ENCODE measurements at places on chromosomes 13 and 19. TPM values are rescaled to one million over a fixed set of nuclear protein-coding genes. Genes with fewer than 3 reads are reported as not detected.
A peak's percentile ranks its signal among the peaks of the same experiment; 100 is the strongest.

- DNase-seq: peak; percentile 70
These were observed 46.8 kb downstream of the COG3 start for GRCh38 chr13:45511310-45512097.

- DNase-seq: no peak
These were observed 12.6 kb downstream of the FBXO46 start for GRCh38 chr19:45717983-45718650.

DNA sequence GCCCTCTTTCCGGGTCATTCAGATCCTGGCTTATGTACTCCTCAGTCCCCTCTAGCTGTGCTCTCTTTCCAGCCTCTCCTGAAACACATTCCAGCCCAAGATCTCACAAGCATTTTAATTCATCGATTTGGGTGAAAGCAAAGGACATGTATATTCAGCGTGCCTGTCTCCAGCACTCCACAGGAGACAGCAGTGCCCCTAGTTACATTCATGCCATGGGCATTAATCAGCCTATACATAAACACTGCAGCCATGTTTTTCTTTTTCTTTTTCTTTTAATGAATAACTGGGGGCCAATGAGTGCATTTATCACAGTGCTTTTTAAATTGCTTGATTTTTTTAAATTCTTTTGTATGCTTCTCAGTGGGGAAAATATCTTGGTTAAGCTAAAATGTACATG lies 199.1 kb downstream of the DCT start:
- DNase-seq: no peak

- DNase-seq: no peak
These were observed 18.8 kb upstream of the ZNF607 start for GRCh38 chr19:37738371-37738770.

DNA sequence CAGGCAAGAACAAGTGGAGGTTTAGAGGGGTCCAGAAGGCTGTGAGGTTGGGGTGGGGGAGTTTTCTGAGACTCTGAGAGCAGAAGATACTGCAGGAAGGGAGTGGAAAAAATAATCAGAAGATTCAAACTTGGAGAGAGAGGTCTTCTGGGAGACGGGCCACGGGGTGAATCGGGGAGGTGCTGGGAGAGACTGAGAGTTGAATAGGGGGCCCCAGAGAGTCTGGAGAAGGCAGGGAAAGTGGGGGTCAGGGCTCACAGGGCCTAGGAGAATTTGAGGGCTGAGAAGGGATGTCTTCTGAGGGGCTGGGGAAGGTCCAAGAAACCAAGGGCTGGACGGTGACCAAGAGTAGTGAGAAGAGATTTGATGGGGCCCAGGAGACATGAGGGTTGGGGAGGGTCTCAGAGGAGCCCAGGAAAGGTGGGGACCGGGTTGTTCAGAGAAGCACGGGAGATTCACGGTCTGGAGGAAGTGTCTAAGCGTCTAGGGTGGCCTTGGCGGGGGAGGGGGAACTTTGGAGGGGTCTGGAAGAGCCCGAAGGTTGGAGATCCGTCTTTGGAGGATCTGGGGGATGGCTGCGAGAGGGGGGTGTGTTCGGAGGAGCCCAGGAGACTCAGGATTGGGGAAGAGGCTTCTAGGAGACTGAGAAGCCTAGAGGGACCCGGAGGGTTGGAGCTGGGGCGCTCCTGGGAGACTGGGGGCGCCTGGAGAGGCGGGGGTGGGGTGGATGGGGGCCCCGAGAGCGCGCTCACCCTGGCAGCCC lies 1.5 kb downstream of the KCNC3 start:
- no peak for DNase-seq

GRCh38 chr19:3477951-3478350 lies 2.4 kb downstream of the SMIM24 start:
- no peak for DNase-seq

DNA sequence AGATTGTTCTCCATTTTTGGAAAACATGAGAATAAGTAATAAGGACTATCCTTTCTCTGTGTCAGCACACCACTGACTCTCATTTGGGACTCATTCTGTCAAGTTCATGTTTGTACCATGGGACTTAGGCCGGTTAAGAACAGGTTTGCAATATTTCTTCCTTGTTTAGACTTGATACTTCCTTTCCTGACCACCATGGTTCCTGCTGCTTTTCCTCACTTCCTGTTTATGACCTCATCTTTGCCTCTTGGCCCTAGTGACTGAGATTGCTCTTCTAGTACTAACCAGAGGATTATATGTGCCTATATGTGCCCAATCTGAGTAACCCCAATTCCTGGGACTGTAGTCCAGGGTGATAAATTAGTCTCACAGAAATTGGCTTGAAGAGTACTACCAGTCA lies 32.5 kb upstream of the NDFIP2 start:
- DNase-seq: no peak

DNA sequence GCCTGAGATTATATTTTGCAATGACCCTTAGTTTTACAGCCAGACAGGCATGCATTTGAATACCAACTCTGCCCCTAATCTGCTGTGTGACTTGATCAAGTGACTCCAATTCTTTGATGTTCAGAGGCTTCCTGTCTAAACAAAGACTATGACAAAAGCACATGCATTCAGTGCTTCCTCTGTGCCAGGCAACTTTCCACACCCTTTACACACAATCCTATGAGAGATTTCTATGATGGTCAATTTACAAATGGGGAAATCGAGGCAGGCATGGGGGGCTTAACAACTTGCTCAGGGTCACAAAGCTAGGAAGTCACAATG lies 3.7 kb upstream of the LYPD3 start:
- DNase-seq: peak; percentile 22

DNA sequence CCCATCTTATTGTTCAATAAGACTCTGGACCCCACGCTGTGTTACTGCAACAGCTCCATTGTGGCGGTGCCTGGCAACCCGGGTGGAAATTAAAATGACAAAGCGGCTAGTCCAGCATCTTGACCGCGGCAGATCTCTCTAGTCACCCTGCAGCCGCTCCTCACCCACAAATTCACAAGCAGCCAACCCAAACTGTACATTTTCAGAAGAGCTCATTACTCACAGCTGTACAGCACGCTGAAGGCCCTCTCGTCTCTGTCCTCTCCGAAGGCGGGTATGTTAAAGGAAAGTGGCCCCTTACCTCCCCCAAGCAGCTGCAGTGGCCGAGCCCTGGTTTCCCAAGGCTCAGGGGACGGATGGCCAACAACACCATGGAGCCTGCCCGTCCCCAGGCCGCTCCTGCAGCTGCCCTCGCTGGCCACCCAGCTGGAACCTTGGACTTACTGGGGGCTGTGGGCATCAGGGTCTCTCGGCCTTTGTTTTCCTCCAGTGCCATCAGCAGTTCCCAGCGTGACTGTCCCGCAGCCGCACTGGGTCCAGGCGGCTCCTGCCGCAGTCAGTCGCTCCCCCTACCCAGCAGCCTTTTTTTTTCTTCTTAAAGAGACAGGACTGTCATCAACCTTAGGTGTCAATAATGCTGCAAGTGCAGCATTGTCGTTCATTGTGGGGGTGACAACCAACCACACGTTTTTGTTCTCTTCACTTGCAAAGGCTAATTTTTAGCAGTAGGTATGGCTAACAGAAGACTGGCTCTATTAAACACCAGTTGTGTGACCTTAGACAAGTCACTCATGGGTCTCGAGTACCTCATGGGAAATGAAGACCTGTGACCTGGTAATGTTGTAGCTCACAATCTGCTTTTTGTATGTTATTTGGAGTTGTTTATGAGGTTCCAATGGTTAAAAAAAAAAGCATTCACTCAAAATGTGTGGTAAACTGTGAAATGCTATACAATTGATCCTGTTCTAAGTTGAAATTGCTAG lies at the start of gene SACS:
Gene SACS (minus strand): TSS at position 532 of the 983 bp plus-strand sequence. CDS start 22,463 bp downstream, outside the sequence.
- peak; percentile 65 for DNase-seq

DNA sequence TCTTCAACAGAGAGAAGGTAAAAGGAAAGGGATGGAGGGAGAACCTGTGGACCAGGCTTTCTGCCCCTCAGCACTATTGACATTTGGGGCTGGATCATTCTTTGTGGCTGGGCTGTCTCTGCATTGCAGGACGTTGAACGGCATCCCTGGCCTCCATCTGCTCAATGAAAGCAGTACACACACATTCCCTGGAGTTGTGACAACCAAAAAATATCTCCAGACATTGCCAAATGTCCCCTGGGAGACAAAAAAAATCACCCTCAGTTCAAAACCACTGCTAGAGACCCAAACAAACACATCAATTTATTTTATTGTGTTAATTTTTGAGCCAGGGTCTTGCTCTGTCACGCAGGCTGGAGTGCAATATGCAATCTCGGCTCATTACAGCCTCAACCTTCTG lies 43.3 kb downstream of the INSR start:
- DNase-seq: no peak

- DNase-seq: peak; percentile 35
These were observed 16.3 kb upstream of the GPR183 start for GRCh38 chr13:99323488-99323887.

DNA sequence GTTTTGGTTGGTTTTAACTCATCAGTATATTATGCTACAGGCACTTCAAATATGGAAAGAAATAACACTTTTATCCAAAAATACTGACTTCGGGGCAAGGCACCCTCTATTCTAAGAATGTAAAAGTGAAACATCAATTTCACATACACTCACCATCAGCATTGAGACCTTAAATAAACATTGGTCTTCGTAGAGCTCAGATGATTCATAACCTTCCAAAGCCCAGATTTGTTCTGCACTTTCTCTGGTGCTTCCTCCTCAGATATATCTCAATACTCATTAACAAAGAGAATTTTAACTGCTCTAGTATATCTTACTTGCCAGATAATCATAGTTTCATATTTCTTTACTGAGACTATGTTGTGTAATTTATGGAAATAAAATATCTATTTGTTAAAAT lies 794.3 kb downstream of the LIG4 start:
- no peak for DNase-seq

DNA sequence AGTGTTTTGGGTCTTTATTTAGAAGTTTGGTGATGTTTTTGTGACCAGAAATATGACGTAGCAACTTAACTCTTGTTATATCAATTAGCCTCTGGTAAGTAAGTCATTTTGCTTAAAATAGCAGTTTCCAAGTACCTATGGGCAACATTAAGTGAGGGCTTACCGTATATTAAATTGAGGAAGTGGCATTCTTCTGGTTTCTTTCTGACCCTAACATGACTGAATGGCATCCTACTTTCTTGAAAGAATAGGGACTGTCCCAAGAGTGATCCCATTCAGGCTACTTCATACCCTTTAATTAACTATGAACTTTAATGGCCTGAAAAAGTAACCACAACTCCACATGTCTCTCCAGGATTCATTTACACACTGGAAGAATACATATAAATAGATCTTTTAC lies 106.6 kb downstream of the MZT1 start:
- no peak for DNase-seq

DNA sequence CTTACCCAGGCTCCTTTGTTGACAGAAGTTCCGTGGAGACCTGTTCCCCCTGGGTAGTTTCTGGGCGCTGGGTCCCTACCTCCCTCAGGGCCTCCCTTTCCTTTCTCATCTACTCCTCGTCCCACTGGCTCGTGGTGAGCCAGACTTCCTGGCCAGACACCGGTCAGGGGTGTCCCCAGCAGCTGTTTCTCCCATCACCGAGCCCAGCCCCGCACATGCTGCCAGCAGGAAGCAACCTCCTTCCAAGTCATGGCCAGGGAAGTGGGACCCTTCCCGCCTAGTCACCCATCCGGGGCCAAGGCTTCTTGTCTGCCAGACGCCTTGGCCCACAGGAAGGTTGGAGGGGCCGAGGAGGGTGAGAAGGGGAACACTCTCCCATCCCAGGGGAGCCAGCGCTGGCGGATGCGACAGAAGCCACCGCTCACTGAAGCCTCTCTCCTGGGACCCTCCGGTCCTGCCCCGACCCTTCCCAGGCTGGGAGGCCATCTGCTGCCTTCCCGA lies 5.7 kb downstream of the PAK4 start:
- no peak for DNase-seq

DNA sequence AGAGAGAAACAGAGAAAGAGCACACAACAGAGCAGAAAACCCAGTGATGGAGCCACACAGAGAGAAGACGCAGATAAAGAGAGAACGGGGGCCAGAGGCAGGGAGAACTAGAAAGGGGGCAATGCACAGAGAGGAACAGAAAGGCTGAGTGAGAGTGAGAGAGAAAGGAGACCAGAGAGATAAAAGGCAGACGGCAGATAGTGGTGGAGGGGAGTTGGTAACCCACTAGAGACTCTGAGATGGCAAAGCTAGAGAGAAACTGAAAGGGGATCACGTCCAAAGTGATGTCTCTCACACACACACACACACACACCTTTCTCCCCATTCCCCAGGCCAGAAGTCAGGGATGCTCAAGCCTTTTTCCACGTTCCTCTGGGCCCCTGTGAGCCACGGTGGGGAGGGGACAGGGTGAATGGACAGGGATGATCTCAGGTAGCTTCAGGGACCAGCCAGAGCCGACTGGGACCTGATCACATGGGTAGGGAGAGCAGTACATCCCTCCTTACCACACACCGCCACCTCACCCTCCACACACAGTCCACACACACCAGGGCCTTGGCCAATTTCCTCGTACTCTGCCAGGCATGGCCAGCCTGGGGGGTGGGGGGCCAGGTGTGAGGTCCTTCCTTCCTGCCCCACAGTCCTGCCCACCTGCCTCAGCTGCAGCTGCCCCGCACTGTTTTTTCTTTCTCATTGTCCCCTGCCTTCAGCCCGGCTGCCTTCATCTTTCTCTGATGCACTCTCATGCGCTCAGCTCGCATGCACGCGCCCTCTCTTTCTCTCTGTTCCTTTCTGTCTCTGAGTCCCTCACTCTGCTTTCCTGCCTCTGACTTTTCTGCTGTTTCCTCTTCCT lies 22.5 kb upstream of the POU2F2 start:
- no peak for DNase-seq

DBP gene
- total RNA-seq: 4.6 TPM

PLK5 gene
- total RNA-seq: 0.46 TPM

RGCC gene
- not detected for total RNA-seq

ZNF575 gene
- total RNA-seq: 3.4 TPM

CYP4F11 gene
- not detected for total RNA-seq

ZNF112 gene
- 3.4 TPM for total RNA-seq

CABP5 gene
- not detected for total RNA-seq

KLF1 gene
- total RNA-seq: not detected

ZNF675 gene
- 7.8 TPM for total RNA-seq

ZSCAN5C gene
- not detected for total RNA-seq

SNAPC2 gene
- total RNA-seq: 26.0 TPM

SYT5 gene
- total RNA-seq: 0.09 TPM

CAB39L gene
- total RNA-seq: 4.2 TPM

NOVA2 gene
- total RNA-seq: not detected

Data from HFFc6 (cell line).